ENCODE measurements at places on chromosomes 7 and 10. TPM values are rescaled to one million over a fixed set of nuclear protein-coding genes. Genes with fewer than 3 reads are reported as not detected.

DNA sequence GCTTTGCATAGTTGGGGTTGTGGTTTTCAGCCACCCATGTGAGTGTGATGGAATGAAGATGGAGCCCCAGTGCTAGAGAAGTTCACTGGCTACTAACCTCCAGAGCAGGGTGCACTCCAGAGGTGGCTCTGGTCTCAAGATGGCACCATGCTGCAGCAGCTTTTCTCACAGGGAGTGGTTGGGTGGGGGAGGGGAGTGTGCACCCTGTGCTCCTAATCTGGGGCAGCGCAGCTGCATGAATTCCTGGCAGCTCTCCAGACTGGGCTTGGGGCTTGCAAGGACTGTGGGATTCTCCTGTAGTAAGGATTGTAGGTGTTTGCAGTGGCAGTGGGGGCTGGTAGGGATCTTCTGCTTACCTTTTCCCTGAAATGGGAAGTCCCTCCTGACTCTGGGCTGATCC, 23.7 kb downstream of the PHTF2 start:
- no peak for DNase-seq

DNA sequence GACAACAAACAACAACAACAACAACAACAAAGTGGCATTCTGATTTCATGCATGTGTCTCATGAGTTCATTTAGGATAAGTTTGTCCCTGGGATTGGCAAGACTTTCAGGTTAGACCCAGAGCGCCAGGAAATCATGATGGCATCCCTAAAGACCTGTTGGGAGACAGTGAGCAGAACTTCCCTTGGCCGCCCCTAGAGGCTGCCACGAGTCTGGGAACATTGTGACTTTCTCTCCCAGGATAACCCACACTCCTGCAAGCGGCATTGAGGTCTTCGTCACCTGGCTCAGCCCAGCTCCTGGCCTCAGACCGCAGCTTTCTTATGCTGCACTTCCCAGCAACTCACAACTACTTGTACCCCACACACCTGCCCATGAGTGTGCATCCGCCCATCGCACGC, 80.5 kb upstream of the RNF32 start:
- no peak for DNase-seq

GRCh38 chr10:93601146-93601773, at the start of gene RBP4:
RBP4 (minus strand) TSS chr10:93601235; CDS start chr10:93601028, 207 bp downstream.
- DNase-seq, result no peak

GRCh38 chr10:85620807-85621206, 745.8 kb downstream of the GRID1 start:
- no peak for DNase-seq

DNA sequence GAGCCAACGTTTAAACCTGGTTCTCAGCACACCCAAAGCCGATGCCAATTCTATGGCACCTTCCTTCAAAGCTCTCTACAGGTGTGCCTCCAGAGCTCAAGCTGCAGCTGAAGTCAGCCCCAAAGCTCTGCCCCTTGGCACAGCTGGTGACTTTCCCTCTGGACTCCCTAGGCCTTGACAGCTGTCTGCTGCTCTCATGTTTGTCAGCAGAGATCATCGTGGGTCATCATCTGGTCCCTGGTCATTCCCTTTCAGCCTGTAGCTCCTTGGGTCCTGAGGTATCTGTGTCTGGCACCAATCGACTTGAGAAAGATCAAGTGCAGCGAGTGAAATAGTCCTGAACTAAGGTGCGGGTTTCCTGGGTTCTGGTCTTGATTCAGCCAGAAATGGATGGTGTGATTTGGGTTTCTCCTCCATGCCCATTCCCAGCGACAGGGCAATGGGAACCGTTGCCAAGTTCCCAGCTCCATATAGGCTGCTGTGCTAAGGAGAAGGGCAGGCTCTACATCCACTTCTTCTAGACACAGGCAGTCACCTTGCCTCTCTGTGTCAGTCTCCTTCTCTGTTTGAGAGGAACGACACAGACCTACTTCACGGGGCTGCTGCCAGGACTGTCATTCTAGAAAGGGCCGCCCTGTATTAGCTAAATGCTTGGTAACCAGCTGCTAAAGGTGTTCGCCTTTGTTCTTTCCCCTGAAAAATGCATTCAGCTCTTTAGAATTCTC, 3.6 kb downstream of the PKD1L1 start:
- DNase-seq, result peak; percentile 54

GHRHR gene
- not detected for total RNA-seq

- no peak for DNase-seq
These were observed 64.8 kb downstream of the AKR1B1 start for GRCh38 chr7:134394056-134394455.

DNA sequence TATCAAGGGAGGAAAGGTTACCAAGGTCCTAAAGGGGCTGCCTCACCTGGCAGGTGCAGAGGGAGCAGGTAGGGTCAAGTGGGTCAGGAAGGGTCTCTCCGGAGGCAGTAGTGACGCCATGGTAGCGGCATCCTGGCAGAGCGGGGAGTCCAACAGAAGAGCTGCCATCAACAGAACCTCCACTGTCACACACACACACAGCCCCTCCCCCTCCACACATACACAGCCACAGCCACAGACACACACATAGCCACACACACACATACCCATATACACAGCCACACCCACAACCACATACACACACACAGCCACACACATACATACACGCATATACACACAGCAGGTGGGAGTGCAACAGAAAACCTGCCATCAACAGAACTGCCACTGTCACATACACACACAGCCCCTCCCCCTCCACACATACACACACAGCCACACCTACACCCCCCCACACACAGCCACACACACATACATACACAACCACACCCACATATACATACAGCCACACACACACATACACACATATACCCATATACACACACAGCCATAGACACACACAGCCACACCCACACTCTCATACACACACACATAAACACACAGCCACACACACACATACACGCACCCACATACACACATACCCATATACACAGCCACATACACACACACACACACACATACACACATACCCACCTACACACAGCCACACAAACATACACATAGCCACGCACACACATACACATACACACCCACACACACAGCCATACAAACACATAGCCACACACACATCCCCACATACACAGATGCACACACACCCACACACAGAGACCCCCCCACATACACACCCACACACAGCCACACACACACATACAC, 23.1 kb downstream of the KCP start:
- no peak for DNase-seq

- DNase-seq, result no peak
These were observed 468.7 kb downstream of the KCNMA1 start for GRCh38 chr10:77168861-77169260.

GRCh38 chr7:16504019-16504418, 22.6 kb upstream of the LRRC72 start:
- DNase-seq, result no peak

DNA sequence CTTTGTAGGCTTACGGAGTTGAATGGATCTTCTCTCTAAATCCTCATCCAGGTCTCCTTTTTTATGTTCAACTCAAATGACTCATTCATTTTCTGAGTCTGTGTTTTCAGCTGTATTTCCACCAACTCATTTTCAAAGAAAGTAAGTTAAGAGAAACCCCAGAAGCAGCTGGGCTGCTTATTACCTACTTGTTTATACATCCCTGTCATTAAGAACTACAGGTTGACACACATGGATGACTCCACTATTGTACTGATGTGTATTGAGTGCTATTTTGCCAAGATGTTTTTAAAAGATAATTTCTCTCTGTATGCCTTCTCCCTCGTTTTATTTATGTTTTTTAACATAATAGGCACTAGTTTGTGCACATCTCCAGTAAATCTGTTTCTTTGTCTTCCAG, 41.9 kb downstream of the DGKI start:
- DNase-seq, result no peak

DNA sequence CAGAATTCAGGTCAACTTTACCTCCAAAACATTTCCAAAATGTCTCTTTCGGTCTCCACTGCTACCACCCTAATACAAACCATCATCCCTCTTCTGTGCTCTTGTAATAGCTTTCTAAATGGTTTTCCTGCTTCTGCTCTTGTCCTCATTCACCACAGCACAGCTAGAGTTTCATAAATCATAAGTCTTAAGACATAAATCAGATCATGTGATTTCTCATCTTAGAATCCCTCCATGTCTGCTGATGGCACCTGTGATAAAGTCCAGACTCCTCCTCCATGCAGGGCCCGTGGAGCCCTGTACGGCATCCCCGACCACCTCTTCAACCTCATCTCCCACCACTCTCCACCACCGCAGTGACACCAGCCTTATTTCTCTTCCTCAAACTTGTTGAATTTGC, 212.3 kb upstream of the MKLN1 start:
- no peak for DNase-seq

DNA sequence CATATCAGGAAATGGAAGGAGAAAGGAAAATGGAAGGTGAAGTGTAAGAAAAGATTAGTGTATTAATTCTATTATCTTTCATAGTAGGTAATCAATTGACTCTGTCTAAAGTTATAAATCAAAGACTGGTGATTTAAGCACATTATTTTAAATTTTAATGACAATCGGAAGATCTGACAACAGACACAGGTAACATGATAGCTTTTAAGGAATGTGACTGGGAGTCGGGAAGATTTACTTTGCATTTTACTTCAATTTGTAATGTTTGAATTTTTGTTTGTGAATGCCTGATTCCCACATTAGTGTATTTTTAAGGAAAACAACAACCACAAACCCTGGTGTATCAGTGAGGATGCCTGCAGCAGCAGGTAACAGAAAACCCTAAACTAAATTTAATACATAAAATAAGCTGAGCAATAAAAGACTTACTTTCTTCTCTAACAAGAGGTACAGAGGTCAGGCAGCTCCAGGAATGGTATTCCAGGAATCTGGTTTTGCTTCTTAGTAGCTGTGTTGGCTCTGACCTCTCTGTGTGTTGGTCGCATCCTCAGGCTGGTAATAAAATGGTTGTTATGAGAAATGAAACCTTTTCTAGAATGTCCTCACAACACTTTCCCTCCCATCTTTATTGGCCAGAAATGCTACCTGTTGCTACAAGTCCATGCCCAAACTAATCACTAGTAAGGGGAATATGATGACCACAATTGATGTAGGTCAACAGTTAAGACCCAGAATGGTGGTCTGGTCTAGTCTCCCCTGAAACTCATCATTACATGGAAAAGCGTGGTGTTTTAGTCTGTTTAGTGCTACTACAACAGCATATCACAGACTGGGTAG, 12.2 kb downstream of the DNAJB9 start:
- DNase-seq, result no peak

ZNF487 gene
- total RNA-seq, result 1.6 TPM

DNA sequence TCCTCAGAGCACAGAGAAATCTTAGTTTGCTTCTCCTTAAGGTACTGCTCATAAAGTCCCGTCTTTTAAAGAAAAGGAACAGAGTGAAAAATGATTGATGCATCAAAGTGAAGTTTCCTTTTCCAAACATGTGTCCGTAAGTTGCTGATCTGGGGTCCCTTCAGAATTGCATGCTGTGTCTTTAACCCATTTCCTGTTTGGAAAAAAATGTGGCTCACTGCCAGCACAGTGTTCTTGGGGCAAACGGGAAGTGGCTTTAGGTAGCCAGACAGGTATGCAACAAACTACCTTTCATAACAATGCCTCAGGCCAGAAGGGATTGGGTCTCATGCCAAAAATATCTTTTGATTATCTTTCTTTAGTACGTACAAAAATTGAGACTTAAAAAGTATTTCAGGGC, 50.9 kb downstream of the TFAM start:
- no peak for DNase-seq

Measured in activated CD4-positive, alpha-beta T cell treated with anti-CD3 and anti-CD28 coated beads, Interleukin-2, amount 10 ng/mL, durations not matched to agents 24 days and 14 days (primary cell).